CD4-positive, alpha-beta T cell treated with Interleukin-17A for 1 hour (primary cell): ENCODE measurements at places on chromosomes 4 and X.

DNA sequence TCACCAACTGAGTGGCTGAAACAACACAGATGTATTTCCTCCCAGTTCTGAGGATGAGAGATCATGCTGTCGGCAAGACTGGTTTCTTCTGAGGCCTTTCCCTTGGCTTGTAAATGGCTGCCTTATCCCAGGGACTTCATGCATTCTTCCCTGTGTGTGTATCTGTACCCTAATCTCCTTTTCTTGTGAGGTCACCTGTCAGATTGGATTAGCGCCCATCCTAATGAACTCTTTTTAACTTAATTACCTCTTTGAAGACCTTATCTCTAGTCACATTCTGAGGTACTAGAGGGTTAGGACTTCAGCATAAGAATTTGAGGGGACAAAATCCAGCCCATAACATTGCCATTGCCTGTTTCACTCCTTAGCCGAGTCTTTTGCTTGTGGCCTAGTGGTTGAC lies 59.5 kb upstream of the TMEM150C start:
- DNase-seq: no peak

DNA sequence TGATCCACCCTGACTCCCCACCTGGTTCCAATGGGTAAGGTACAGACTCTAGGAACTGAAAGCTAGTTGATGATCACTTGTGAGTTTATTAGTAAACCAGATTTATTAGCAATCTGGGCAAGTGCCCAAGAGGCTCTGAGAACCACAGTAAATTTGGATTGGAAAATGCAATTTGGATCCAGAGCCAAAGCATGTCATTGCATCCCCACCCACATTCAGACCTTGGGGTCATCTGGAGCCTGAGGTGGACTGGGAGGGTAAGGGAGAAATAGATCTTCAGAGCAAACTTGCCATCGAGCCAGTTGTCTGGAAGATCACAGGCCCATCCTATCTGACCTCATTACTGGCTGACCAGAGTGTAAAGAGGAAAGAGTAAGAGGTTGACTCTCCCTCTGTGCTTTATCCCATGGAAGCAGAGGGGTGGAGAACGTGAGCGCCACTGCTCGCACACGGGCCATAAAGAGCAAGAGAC lies 78.7 kb upstream of the RASGEF1B start:
- no peak for DNase-seq

DNA sequence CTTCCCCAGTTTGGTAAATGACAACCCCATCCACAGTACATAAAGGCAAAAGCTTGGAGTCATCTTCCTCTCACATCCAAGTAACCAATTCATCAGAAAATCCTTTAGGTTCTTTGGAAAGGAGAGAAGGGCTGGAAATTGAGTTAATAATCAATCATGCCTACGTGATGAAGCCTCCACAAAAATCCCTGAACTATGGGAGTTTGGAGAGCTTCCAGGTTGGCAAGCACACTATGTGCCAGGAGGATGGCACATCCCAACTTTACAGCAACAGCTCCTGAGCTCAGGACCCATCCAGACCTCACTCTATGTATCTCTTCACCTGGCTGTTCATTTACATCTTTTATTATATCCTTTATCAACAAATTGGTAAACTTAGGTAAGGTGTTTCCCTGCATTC lies 98.9 kb downstream of the IQCM start:
- no peak for DNase-seq

- DNase-seq: no peak
Measured at GRCh38 chr4:58214376-58214775, 1104.2 kb upstream of the IGFBP7 start.

- DNase-seq: no peak
Measured at GRCh38 chr4:102772738-102773340, 12.1 kb upstream of the MANBA start.

DNA sequence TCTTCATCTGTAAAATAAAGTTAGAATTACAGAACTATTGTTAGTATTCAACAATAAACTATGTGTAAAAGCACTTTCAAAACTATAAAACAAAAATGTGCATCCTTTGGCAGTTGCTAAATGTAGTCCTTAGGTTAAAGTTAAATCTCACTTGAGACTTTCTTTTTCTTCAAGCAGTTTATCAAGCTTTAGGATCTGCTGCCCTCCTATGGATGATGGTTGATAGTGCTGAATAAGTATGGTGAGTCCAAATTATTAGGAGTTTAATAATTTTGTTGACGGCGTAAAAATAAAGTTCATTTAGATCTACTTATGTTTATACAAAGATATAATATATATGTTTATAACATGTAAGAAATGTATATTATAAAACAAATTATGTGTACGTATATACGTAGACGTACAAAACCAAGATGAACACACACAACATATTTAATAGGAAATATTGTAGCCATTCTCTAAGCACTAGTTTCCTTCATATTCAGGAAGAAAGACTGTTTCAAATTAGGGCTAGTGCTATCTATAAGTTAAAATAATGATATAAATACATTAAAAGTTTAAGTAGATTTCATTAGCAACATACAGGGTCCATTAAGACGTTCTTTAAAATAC lies 22.3 kb downstream of the UGT2A2 start:
- DNase-seq: no peak

GRCh38 chr4:34878961-34879360 lies 1365.4 kb downstream of the ARAP2 start:
- no peak for DNase-seq

- DNase-seq: no peak
Measured at GRCh38 chr4:114561590-114561989, 37.0 kb upstream of the UGT8 start.

GRCh38 chr4:11774346-11774745 lies 345.7 kb upstream of the HS3ST1 start:
- no peak for DNase-seq

GRCh38 chr4:134627366-134627765 lies 425.8 kb upstream of the PABPC4L start:
- DNase-seq: no peak
